Stimulated activated CD8-positive, alpha-beta memory T cell treated with anti-CD3 and anti-CD28 coated beads, Interleukin-4, amount 100 ng/mL, for 4 hours (primary cell): ENCODE measurements at places on chromosomes 1 and 21.

DNA sequence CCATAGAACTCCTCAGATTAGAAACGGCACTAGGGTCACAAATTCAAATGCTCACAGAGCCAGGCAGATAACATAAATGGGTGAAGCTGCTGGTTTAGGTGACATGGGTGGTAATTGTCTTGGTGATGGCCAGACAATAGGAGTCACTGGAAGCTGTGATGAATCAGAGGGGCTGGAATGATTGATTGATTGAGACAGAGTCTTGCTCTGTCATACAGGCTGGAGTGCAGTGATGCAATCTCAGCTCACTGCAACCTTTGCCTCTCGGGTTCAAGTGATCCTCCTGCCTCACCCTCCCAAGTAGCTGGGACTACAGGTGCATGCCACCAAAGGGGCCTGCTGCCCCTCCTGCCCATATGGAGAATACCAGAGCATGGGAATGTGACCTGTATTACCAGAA is 63.0 kb downstream of the HIVEP3 start:
- DNase-seq, result no peak

DNA sequence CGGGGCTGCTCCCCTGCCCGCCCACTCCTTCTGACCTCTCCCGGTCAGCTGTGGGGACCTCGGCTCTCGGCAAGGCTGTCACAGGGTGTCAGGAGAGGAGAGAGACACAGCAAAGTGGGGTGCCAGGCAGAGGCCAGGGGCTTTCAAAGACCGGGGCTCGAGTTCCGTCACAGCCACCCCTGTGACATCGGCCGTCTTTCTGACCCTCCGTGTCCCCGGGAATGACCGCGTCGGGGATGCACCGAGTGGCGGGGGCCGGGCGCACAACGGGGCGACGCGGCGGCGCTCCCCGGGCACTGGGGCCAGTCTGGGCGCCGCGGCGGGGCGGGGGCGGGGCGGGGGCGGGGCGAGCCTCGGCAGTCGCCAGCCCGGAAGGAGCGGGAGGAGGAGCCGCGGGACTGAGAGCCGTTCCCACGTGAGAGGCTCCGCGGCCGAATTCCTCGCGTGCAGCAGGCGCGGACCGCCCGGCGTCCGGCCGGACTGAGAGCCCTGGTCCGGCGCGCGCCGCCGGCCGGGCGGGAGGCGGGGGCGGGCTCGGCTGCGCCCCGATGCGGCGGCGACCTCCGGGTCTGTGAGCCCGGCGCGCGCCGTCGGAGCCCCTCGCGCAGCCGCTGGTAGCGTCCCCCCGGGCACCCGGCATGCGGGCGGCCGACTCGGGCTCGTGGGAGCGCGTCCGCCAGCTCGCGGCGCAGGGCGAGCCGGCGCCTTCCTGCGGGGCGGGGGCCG is 229.7 kb upstream of the TMEM51 start:
- no peak for DNase-seq

DNA sequence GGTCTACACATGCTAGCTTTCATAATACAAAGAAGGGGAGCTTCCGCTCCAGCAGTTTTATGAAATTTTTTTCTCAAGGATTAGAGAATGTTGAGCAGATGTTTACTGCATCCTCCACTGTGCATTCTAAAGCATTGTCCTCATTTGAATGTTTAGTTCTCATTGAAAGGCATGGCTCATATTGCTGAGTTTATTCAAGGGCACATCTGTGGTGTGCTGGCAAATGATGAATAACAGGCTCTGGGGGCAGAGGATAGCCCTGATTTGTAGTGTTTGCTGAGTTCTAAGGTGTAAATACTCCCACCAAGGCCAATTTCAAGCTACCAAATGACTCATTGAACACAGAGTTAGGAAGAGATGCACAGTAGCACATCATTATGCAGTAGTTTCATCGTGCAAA is 303.2 kb upstream of the FAM78B start:
- DNase-seq, result no peak

DNA sequence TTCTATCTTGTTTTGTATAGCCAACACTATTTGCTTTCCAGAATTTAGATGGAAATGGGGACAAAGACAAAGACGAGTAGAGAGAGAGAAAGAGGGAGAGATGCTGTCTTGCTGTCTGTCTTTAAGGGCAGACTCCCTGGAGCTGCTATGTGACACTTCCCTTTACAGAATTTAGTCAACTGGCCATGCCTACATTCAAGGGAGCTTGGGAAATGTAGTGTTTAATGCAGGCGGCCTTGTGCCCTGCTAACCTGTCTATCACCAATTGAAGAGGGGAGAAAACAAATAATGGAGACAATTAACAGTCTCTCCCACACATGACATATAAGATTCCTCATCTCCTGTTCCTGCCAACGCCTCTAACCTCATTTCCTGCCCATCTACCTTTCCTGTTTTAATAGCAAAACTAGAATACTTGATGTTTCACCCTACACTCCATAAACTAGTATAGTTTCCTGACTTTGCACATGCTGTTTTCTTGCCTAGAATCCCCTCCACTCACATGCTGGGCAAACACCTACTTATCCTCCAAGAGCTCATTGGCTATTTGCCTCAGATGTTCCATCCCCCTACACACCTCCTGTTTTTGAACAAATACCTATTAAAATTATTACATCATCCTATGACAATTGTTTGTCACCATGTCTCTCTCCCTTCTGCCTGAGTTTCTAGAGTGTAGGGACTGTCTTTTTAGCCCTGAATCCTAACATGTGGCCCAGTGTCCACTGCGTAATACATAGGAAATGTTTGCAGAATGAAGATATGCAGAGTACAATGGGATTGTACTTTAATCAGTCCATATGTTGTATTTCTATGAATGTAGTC is 117.2 kb downstream of the SLC25A24 start:
- DNase-seq, result no peak

DNA sequence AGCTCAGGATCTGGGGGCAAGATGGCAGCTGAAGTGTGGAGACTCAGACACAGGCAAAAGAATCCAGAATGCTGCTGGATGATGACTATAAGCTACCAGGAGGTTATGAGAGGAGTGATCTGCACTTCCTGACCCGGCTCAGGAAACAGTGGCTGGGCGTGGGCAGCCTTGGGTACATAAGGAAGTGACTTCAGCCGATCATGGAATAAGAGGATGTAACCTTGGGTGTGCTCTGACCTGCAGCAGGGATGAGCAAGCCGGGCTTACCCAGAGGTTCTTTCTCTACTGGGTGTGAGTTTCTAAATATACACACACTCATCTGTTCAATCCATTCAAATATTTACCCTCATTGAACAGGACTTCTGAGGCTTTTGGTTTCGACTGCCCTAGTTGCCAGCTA is 62.7 kb downstream of the CD34 start:
- DNase-seq, result no peak

GRCh38 chr1:63914706-63915105 is 140.9 kb downstream of the ROR1 start:
- DNase-seq, result no peak
